ENCODE measurements at places on chromosomes 5 and 9.

- DNase-seq = no peak
Measured at GRCh38 chr9:72923077-72923476, 29.8 kb downstream of the ALDH1A1 start.

DNA sequence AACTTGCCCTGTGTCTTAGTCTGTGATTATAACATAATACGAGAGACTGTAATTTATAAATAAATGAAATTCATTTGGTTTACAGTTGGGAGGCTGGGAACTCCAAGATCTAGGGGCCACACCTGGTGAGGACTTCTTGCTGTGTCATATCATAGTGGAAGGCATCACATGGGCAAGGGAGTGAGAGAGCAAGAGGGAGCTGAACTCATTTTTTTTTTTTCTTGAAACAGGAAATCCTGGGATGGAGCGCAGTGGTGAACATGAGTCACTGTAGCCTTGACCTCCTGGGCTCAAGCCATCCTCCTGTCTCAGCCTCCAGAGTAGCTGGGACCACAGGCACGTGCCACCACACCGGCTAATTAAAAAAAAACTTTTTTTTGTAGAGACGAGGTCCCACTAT is 7.2 kb downstream of the MLANA start:
- peak; percentile 24 for DNase-seq

DNA sequence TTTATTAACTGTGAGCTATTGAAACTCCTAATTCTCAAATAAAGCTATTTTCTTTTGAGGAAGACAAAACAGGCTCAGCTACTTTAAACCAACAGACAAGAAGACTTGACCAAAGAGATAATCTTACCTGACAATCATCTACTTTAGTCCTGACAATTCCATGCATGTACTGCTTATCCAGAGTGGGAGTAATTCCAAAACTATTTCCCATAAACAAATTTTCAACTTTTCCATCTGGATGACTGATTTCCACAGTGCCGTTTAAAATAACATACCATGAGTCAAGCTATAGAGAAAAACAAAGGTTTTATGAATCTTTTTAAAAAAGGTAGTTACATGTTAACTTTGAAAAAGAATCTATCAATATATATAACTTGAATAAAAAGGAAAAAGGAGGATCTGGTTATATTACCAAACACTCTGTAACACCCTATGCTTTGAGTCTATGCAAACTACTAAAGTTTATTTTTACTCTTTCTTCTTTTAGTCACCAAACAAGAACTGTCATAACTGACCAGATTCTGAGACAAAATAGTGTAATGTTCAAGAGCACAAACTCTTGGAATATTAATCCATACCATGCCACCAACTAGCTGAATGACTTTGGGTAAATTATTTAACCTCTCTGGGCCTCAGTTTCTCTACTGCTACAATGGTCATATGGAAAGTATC is 129.7 kb downstream of the RAPGEF6 start:
- peak; percentile 11 for DNase-seq

- DNase-seq = no peak
Measured at GRCh38 chr9:124326378-124326777, 68.6 kb downstream of the NEK6 start.

GRCh38 chr5:161372682-161373344 is 173.7 kb downstream of the GABRB2 start:
- no peak for DNase-seq

- DNase-seq = no peak
Measured at GRCh38 chr5:135600971-135601381, 22.2 kb upstream of the CXCL14 start.

DNA sequence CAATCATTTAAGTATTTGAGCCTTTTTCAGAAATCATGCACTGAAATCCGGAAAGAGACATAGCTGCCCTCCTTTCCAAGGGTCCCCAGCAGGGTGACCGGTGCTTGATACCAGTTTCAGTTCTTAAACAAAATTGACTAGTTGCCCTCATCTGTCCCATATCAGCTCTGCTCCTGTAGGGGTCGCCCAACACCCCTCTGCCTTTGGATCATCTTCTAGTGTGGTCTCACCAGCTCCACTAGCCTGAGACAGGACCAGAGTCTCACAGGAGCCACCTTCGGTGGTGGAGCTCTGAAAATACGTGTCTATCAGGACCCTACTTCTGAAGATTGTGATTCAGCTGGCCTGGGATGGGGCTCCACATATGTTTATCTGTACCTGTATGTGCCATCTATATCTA is 428.2 kb downstream of the ENC1 start:
- peak; percentile 40 for DNase-seq
